Germinal center (tissue), 1 donor: ENCODE measurements at places on chromosomes 13 and 19.
A peak's percentile ranks its signal among the peaks of the same experiment; 100 is the strongest.

- DNase-seq = no peak
Observed at GRCh38 chr19:46959894-46960556, 59.6 kb upstream of the NPAS1 start.

DNA sequence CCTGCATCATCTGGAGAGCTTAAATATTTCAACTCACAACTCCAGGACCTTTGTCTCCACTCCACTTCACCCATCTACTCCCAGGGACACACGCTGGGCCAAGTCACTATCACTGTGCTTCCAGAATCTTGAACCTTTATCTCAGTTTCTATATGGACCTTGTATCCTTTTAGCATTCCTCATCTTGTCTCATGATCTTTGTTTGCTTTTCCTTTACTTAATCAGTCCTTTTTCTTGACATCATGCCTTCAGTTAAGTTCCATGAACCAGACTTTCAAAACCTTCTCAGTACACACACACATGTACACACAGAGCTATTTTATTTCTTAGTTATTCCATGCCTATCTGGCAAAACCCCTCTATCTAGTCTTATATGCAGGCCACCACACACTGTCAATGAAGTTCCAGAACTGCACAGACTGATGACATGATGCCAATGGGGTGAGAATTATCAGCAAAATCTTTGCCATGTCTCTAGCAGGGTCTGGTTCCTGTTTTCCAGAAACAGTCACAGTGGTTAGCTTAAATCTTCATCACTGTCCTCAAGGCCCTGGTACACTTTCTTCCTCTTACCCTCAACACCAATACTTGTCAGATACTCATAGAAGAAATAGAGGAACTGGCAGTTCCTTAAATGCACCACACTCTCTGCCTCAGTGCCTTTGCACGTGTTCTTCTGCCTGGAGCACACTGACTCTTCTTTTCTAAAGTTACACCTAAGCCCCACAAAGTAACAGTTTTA is 77.6 kb upstream of the STARD13 start:
- DNase-seq = no peak

- DNase-seq = no peak
Observed at GRCh38 chr19:35483089-35483488, 7.2 kb downstream of the KRTDAP start.

- DNase-seq = no peak
Observed at GRCh38 chr13:101332583-101332982, 83.7 kb downstream of the NALCN start.

DNA sequence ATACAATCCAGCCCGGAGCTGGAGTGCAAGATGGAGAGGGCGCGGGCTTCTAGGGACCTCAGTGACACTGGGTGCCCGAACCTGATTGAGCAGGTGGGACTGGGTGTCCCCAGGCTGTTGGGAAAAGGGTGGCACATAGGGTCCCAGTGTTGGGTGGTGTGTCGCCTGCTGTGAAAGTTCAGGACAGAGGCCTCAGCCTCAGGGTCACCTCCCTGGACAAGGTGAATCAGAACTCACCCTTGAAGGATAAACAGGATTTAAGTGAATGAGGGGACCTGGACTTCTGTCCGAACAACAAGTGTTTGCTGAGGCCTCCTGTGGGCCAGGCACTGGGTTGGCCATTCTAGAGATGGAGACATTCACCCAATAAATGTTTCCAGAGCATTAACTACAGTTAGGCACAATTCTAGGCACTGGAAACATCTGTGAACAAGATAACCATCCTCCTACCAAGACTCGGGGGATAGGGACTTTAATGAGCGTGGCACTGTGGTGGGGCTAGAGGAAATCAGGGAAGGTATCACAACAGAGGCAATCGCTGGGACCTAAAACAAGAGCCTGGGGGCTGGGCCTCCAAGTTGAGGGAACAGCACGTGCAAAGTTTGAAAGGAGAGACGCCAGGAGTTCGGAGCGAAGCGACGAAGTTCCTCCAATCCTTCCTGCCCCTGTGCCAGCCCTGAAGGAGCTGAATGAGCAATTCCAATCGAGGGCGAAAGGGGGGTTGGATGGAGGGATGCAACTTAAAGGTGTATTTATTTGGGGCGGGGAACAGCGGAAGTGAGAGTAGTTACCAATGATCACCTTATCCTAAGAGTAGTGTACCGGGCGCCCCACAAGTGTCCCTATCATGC is 921 bp upstream of the POLD1 start:
- no peak for DNase-seq

DNA sequence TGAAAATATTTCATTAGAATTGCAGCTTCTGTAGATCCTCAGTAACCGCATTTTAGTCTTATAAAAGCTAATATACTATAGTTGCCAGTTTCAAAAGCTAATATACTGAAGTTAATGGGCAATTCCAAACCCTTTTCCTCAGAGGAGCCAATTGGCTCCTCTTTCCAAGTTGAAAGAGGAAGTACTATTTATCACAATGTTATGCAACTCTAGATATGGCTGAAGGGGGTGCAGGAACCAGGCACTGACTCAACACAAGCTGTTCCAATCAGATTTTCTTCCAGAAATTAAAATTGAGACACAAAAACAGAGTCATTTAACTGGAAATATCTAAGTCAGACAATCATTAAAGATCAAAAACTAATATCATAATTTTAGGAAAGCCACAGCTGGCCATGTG is 258.9 kb downstream of the PCDH20 start:
- DNase-seq = no peak

- no peak for DNase-seq
Observed at GRCh38 chr13:24921881-24922280, 157.9 kb downstream of the RNF17 start.

- no peak for DNase-seq
Observed at GRCh38 chr13:34935841-34936240, 6.2 kb upstream of the NBEA start.

GRCh38 chr13:19587635-19588300 is 26.4 kb upstream of the TPTE2 start:
- DNase-seq = peak; percentile 21

- no peak for DNase-seq
Observed at GRCh38 chr19:9622531-9622930, 1.5 kb upstream of the ZNF561 start.

DNA sequence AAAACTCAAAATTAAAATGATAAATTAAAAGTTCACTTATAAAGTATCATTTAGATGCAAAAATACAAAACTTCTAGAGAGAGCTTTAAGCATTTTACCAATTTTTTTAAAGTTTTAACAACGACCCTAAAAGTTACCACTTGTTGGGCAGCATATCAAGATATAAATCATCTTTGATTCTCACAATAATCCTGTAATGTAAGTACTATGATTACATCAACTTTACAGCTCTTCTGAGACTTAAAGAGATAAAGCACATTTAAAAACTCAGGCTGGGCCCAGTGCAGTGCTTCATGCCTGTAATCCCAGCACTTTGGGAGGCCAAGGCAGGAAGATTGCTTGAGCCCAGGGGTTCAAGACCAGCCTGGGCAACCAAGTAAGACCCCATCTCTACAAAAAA is 202.7 kb upstream of the GPC6 start:
- DNase-seq = no peak

- DNase-seq = peak; percentile 25
Observed at GRCh38 chr13:28136916-28137315, 1.4 kb upstream of the PAN3 start.
